ENCODE measurements at places on chromosomes 13 and 19.
A peak's percentile ranks its signal among the peaks of the same experiment; 100 is the strongest.

DNA sequence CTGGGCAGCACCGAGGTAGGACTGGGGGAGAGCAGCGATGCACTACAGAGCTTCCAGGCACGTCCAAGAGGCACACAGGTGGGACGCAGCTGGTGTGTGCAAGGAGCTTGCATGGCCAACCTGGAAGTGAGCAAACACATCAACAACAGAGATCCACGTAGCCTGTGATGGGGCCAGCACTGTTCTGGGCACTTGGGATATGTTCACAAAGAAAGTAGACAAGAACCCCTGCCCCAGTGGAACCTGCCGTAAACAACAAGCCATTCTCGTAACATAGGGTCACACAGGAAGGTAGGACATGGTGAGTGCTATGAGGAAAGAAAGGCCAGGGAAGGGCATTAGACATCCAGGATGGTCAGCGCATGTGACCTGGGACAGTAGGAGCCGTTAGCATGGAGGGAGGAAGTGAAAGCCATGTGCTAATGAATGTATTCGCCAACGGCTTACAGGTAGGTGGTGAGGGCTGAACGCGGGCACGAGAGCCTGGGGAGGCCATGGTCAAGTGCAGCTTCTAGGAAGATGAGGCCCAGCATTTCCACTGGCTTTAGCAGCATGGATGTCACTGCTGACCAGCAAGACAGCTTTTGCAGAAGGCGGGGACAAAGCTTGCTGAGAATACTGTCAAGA is 105.5 kb downstream of the TEX26 start:
- DNase-seq, result no peak

GRCh38 chr19:46495786-46496099 is at the start of gene PNMA8B:
Gene PNMA8B, minus strand, starts transcription at chr19:46495867. Its CDS starts 402 bp downstream, at chr19:46495465.
- DNase-seq, result no peak

DNA sequence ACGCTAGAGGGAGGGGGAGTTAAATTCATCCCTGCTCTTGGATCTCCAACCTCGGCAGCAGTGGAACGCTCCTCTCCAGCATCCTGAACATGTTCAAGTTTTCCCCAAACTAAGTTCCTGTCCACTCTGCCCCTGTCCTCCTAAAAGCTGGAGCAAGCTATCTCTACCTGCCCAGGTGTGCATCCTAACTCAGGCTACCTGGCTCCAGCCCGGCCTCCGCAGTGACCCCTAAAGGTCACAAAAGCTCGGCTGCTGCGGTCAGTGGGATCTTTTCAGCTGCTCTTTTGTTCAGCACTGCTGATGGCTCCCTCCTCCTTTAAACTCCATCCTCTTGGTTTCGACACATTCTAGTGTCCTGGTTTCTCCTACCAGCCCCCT is 1.4 kb downstream of the DCUN1D2 start:
- DNase-seq, result no peak

GRCh38 chr19:38355728-38356725 is 18.3 kb upstream of the PSMD8 start:
- no peak for DNase-seq

DNA sequence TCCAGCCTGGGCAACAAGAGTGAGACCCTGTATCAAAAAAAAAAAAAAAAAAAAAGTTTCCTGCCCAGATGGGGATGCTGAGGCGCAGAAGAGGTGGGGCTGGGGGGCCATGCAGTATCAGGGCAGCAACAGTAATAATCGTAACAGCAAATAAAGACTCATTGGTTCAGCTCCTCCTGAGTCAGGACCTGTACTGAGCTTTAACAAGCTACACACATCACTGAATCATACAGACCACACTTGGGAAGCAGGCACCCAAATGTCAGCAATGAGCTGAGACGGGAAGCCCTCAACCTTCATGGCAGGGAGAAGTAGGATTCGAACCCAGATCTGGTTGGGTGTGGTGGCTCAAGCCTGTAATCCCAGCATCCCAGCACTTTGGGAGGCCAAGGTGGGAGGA is 10.6 kb upstream of the DPF1 start:
- DNase-seq, result no peak

DNA sequence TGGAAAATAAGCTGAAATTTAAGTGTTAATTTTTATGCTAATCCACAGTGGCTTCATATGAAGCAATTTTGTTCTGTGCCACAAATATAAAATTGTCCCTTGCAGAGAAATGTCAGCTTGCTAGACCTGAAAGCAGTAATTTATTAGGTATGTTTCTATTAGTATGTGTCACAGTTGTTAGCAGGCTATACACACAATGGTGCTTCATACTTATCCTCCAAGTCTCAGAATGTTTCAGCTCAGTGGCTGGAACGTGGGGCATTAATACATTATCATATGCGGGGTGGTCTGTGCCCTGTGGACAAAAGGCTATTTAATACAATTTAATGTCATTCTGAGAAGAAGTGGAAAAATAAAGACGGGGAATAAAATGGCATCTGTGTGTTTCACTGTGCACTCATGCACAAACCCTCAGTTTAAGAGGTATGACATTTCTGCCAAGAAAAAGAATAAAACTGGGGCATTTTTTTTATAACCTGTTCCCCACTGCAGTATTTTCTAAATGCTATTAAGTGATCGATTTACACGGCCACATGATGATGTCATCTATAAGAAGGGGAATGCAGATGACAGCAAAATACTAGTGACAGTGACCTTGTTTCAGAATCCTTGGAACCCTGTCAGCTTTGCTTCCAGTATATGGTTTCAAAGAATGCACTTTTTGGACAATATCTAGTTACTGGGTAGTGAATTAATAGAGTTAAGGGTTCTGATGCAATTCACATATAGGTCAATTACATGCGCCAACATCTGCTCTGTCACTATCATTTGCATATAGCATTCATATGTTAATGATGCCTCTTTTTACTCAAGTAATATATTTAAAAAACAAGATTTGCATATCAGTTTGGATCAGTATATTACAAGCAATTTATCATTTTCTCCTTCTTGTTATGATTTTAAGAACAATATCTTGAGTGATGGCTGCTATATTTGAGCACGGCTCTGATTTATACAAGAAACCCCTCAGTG is 21.2 kb upstream of the ZNF536 start:
- no peak for DNase-seq

GRCh38 chr19:10826231-10826630 is 9.8 kb downstream of the TMED1 start:
- no peak for DNase-seq

GRCh38 chr13:27751953-27752532 is 40.2 kb upstream of the GSX1 start:
- no peak for DNase-seq

- DNase-seq, result no peak
Measured at GRCh38 chr19:15439078-15439799, 10.5 kb downstream of the WIZ start.

- peak; percentile 62 for DNase-seq
Measured at GRCh38 chr19:6464070-6464873, at the start of gene CRB3. Gene CRB3, plus strand, starts transcription at chr19:6464271. Its CDS starts 431 bp downstream, at chr19:6464702.

- no peak for DNase-seq
Measured at GRCh38 chr13:105929505-105929904, 606.0 kb downstream of the EFNB2 start.

- peak; percentile 27 for DNase-seq
Measured at GRCh38 chr19:48554385-48555091, 2.6 kb downstream of the SULT2B1 start.

- no peak for DNase-seq
Measured at GRCh38 chr19:13557756-13558398, 51.6 kb upstream of the CACNA1A start.

GRCh38 chr19:14544977-14545715 is 15.8 kb downstream of the TECR start:
- DNase-seq, result no peak

Measured in ACHN (cell line).